ENCODE measurements at places on chromosomes 12 and 14. TPM values are rescaled to one million over a fixed set of nuclear protein-coding genes. Genes with fewer than 3 reads are reported as not detected.

APOF gene
- total RNA-seq: not detected

ARMH4 gene
- total RNA-seq: 1.5 TPM

GPRC5D gene
- not detected for total RNA-seq

A2M gene
- total RNA-seq: not detected
